ENCODE measurements at places on chromosomes 5 and 9.

DNA sequence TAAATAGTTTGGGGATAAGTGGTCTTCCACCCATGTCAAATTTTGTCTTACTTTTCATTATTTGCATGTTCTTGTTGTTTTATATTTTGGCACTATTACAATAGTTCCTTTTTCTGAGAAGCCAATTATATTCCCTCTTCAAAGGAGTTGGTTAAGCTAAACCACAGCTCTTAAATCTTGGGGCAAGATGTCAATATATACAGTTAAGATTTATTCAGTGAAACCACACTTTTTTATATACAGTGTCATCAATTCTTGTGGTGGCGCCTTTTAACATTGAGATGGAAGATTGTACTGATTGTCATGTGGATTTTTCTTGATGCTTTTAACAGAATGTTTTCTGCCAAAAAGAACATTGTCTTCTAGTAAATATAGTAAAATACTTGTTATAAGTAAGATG lies 104.1 kb downstream of the MTREX start:
- DNase-seq: no peak

GRCh38 chr5:156947925-156948324 lies 15.1 kb downstream of the TIMD4 start:
- no peak for DNase-seq

GRCh38 chr5:136729901-136730355 lies 364.6 kb upstream of the TRPC7 start:
- DNase-seq: no peak

DNA sequence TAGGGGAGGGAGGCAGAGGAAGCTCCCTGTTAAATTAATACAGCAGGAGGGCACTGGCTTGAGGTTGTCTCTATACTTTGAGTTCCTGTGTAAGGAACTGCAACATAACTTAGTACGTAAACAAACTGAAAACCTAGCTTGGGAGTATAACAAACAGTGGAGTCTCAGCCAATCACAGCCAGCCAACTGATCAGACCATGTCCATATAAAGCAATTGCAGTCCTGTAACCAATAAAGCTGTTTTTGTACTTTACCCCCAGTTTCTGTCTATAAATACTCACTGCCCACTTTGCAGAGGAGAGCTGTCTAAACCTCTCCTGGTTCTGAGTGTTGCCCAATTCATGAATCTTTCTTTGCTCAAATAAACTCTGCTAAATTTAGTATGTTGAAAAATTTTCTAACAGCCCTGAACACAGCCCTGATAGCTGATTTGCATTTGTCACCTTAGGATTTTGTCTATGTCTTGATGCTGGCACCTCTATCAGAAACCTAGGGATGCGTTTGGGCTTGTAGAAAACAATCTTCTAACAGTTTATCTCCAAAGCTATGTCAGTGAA lies 39.9 kb downstream of the GDNF start:
- no peak for DNase-seq

- DNase-seq: no peak
Observed at GRCh38 chr9:113616116-113616515, 152.6 kb downstream of the RGS3 start.
